ENCODE measurements at places on chromosomes 1 and 21. TPM values are rescaled to one million over a fixed set of nuclear protein-coding genes. Genes with fewer than 3 reads are reported as not detected.

DNA sequence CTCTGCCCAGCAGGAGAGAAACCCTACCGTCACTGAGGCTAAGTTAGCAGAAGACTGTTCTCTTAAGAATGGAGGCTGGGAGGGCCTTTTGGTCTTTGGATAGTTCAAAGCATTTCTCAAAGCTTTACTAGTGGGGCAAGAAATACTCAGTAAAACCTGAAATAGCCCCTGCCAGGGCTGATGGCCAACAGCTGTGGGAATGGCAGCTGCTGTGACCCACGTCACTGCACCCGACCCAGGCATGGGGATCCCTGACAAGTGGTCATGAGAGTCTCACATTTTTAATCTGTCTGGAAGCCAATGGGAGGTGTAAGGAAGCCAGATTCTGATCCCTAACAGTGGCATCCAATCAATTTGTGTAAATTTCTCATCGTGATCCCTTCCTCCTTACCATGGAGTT, 44.5 kb upstream of the ENAH start:
- DNase-seq = no peak

Gene NPHP4
- polyA plus RNA-seq = 5.1 TPM

GRCh38 chr1:225866981-225867380, 15.2 kb downstream of the TMEM63A start:
- DNase-seq = no peak

DNA sequence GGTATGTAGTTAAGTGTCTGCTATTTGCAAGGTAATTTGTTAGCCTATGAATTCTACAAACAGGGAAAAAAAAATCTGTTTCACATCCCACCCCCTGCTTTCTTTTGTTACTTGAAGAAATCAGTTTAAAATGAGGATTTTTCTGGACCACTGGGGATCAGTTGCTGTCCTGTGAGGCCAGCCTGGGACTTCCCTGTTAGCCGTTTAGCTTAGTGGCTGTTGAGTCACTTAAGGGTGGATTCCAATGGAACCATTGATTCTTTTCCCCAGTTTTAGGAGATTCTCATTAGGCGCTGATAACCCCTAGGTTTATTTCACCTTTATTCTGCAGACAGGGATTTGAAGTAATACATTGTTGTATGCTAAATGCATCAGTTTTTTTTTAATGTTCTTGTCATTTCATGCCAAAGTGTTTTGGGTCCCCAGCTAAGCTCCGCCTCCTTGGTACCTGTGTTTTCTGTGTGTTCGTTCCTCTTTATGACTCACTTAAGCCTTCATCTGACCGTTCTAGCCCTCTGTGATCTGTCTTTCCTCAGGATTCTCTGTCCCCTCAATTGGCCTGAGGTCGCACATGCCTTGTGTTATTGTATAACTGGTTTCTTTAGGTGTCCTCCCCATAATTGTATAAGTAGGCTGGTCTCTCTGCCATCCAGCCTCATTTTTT, 59.3 kb downstream of the NOS1AP start:
- no peak for DNase-seq

Gene RGS7
- 0.04 TPM for polyA plus RNA-seq

- DNase-seq = no peak
Measured at GRCh38 chr1:176983731-176984130, 180.8 kb downstream of the ASTN1 start.

DNA sequence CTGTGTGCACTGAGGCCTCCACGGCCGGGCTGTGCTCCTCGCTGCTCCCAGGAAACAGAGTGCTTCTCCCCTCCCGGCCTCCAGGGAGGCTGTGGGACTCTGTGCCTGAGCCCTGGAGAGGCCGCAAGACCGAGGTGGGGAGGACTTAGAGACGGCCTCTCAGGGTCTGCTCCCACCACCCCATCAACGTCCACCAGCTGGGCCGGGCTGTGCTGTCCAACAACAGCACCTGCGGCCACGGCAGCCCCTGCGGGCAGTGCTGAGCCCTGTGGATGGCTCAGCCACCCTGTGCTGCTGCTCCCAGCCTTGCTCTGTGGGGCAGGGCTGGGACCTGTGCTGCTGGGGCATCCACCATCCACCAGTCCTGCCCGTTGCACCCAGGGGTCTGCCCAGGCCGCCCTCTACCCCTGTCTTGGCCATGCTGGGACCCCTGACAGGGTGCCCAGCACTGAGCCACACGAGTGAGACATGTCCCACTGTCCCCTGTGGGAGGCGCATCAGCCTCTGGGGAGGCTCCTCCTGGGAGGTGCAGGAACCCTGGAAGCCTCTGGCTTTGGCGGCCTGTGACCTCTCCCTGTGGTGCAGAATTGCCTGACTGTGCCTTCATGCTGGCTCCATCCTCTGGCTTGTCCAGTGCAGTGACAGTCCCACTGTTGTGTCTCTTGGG, 31.2 kb upstream of the LRRC3 start:
- no peak for DNase-seq

DNA sequence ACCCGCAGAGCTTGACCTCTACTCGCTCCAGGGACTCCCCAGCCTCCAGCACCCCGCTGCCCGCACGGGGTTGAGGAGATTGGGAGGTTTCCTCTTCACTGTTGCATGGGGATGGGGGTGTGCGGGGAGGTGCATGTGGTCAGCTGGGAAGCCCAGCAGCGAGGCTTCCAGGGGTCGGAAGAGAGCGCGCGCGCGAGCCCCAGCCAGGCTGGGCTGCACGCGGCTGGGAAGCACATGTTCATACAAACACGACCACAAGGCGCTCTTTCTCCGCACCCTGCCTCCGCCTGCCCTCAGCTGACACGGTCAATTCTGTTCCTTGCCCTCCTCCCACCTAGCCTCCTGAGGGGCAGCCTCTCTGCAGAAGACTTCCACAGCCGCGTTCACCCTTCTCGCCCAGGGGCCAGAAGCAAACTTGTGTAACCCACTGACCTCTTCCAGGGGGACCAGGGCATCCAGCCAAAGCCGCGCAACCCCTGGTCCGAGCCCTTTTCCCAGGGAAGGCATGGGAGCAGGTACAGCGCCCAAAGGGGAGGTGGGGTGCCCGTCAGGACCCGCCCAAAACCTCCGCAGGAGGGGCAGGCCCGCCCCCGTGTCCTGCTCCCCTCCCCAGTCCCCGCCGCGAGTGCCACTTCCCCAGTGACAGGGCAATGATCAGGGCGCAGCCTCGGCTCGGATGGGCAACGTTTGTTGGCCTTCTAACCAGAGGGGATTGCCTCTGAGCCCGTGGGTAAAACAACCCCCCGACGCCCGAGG, 1.3 kb downstream of the COL24A1 start:
- no peak for DNase-seq

- no peak for DNase-seq
Measured at GRCh38 chr1:218380125-218380977, 35.2 kb downstream of the TGFB2 start.

Gene COL16A1
- polyA plus RNA-seq = 166 TPM

GRCh38 chr1:209620487-209620884, 31.7 kb downstream of the LAMB3 start:
- DNase-seq = no peak

Gene SORT1
- 30.6 TPM for polyA plus RNA-seq

DNA sequence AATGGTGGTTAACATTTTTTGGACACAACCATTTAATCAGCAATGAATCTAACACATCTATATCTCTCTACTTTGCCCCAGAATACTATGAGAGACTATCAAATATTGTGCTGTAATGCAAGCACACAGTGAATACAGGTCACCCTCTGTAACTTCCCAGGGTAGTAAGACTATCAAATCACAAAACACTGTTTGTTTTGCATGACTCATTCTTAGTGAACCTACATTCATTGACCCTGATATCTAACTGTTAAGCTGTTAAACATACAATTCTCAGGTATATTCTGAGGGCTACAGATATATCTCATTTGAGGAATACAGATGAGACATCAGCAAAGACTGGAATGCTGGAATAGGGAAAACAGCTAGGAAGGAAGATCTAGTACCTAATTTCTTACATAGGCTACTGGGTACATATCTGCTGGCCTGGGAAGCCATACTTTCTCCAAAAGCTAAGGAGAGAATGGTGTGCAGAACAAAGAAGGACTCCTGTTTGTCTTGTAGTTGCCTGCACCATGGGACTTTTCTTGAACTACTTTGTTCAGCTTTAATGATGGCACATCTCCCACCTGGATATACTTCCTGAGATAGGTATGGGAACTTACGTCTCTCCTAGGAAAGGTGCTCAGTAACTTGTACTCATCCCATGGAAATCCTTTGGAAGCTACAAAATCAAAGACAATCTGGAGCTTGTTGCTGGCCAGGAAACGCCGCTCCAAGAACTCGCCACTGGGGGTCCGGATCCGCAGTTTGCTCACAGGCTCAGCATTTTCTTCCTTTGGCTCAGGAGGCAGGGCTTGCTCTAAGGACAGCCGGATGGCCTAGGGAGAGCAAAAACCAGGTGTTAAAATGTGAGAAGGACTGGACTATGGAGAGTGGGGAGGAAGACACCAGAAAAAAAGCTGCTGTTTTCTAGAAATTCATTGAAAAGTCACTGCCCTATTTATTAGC, 51.9 kb upstream of the DMRTA2 start:
- no peak for DNase-seq

Gene AMPD1
- polyA plus RNA-seq = not detected
